ENCODE measurements at places on chromosomes 2 and 18.

- no peak for DNase-seq
Measured at GRCh38 chr2:188382107-188382506, 90.4 kb downstream of the GULP1 start.

- DNase-seq: no peak
Measured at GRCh38 chr2:71898851-71899681, 248.6 kb downstream of the CYP26B1 start.

DNA sequence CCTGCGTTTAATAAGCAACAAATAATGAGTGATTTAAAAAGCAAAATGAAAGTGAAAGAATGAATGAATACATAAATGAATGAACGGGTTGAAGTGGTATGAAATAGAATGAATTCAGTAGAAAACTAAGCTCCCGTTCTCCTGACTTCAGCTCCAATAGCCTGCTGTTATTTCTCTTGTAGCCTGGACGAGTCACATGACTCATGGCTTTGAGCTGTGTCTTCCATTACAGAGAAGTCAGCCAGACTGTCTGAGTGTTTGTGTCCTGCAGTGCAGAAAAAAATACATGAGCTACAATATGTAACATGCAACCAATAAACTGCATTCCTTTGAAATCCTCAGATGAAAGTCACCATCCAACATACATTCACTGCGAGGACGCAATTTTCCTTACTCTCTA lies 21.2 kb downstream of the SCG2 start:
- no peak for DNase-seq

- no peak for DNase-seq
Measured at GRCh38 chr2:43727634-43728014, 46.2 kb upstream of the DYNC2LI1 start.

DNA sequence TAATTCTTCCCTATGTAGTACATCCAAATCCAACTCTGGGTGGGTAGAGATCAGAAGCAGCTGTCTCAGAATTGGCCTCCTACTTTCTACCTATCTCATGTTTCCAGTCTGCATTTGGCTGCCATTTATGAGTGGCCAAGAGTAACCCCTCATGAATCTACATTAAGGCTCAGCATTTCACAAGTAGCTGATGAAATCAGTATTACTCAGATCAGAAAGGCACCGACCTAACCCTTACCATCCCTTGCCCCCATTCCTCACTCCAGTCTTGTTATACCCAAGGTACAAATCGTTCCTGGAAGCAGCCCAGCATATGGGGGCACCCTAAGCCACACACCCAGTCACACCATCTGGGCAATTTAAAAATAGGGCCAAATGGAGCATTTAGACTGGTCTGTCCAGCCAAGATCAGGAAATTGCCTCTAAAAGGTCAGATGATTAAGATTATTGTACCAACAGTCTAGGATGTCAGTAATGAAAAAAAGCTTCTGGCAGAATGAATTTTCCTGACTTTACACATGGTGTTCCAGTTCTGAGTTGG lies 37.1 kb downstream of the CD28 start:
- DNase-seq: peak; percentile 32

DNA sequence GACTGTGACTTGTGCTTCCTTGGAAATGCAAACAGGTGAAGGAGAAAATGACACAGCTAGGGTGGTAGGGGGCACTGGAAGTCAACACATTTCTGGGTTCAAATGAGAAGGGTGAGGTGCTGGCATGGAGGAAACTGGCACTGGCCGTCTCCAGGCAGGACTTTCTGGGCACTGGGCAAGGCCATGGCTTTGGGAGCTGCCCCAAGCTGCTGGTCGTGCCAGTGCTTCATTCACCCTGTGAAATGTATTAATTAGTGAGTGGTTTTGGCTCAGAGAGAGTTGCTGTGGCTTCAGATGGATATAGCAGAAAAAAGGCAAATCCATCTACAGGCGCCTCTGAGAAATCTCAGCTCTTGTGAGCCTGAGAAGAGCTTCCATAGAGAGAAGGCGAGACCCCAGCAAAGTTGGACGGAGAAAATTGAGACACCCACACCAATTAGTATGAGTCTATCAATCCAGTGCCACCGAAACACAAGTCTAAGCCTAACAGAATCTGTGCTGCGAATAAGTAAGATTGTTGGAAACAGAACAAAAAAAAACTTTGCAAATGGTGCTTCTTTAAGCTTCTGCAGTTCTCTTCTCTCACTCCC lies 202.1 kb upstream of the TNP1 start:
- DNase-seq: no peak
